HuH-7 (cell line): ENCODE measurements at places on chromosomes 2 and 18.

GRCh38 chr2:3299130-3299529 lies 78.5 kb downstream of the EIPR1 start:
- no peak for DNase-seq

DNA sequence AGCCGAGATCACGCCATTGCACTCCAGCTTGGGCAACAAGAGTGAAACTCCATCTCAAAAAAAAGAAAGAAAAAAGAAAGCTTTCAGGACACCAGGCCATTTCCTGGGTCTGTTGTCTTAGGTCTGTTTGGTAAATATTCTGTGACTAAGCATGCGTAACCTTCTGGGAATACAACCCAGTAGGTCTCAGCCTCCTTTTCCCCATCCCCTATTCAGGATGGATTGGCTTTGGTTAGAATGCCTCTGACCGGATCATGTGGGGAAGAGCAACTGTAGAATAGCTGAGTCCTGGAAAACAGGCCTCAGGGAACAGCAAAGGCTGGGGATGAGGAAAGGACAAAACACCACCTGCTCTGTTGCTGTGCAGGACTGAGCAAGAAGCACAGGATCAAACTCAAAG lies 1.6 kb upstream of the PDCL3 start:
- no peak for DNase-seq

- DNase-seq, result no peak
These were observed 36.6 kb downstream of the SLC14A1 start for GRCh38 chr18:45760462-45761036.

DNA sequence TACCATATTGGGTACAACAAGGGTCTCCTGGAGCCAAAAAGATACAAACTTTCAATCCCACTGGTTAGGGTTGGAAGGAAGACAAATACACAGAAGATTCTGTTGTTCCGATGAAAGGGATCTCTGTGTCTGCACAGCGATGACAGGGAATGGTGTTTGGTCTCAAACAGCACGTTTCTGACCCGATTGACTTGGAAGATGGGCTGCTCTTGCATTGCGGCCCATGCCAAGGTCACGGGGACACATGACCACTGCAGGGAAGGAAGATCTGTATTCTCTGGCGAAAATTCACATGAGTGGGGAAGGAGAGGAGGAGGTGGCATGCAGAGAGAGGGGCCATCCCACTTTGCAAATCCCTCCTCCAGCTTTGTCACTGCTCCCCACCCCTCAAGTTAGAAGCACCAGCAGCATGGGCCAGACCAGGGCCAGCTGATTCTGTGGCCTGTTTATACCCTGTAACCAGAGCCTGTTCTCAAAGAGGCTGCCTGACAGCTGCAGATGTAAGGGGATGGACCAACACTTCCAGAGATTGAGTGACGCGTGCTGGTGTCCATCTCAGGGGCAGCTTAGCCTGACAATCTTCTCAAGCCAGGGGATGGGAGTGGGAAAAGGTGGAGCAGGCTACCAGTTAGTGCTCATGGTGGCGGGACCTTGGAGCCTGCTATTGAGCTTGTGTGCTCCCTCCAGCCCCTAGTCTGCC lies 57.2 kb downstream of the TNP1 start:
- no peak for DNase-seq

DNA sequence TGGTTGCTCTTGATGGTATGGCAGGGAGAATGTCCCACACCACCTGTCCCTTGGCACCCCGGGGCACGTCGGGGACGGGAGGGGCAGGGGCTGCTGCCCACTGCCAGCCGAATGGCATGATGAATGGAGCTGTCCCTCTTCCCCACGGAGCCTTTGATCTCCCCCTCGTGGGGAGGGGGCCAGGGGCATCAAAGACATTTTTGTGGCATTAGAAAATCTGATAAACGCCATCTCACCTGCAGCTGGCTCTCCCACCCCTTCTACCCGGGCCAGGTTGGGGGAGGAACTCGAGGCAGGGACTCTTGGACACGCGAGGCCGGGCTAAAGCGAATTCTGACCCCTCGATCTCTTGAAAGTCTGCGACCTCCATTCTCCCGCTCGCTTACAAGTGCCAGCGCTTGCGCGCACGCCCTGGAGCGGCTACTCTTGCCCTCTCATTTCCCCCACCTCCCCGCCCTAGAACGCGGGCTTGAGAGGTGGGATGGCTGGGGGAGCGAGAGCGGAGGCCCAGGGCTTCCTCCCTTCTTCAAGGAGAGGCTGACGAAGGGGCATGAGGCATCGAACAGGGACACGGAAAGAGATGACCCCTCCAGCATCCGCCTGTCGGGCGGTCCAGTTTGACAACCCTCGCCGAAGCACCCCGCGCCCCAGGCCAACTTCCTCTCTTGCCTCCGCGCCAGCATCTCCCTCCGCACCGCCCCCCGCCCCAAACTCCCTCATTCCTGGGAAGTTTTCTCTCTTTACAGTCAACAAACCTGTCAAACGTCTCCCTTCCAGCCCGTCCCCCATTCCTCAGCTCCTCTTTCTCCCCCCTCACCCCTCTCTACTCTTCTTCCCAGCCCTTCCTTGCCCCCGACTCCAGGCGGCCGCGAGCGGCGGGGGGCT lies 692 bp upstream of the WNT6 start:
- DNase-seq, result no peak

DNA sequence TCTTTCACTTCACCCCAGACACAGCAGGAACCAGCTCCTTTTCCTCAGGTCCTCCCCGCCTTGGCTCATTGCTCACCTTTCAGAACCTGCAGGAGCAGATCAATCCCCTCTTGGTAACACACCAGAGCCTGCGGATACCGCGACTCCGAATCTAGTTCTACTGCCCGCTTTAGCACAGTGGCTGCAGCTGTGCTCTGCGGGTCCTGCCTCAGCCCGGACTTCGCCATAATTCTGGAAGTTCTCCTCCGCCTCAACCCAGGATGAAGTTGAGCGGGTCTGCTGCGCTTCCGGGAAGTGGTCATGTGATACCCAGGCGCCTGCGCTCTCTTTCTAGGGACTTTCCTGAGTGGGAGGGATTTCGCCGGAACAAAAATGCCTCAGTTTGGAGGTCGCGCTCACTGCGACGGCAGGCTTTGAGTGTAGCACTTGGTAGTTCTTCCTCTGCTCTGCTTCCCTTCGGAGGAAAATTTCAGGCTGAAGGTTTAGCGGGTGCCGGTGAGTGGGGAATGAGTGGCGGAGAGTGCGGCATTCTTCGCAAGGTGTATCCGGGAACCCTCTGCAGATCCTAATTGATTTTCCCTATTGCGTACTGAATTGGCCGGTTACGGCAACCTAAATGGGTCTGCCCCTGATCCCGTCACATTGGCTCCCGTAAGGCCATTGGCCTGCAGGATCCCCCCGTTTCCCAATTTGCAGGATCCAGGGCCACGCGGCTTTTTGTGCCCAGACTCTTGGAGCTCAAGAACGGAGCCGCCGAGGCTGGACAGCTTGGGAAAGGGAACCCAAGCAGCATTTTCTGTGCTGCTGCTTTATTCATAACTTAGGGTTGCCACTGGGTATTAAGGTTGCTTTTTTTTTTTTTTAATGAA lies at the start of the genes MITD1 and MRPL30:
Gene MITD1 (minus strand): TSS at position 304 of the 869 bp plus-strand sequence. CDS start 77 bp downstream, at position 227.
Gene MRPL30 (plus strand): TSS at position 430 of the 869 bp plus-strand sequence. CDS start 5,020 bp downstream, outside the sequence.
- peak; percentile 87 for DNase-seq
